LNCaP clone FGC (cell line): ENCODE measurements at places on chromosomes 11 and 22.

DNA sequence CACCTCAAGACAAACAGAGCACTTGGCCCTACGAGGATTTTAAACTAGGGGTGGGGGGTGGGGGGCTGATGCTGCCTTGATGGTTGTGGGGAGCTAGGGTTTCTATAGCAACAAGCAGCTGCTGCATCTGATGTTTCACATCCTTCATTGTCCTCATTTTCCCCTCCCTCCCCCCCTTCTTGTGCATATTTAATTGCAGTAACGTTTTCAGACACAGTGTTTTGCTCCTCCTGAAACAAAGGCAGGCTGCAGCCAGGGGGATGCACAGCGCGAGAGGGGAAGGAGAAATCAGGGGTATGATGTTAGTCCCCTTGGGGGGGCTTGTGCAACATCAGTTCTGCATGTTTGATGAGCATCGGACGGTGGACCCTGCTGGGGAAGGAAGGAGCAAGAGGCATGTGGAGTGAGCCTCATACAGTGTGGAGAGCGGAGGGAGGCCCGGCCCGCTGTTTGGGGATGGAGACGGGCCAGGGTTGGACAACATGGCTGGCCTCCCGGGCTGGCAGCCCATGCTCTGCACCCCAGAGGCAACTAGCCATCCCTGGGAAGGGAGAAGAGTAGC lies 208.3 kb downstream of the CEP164 start:
- no peak for DNase-seq

DNA sequence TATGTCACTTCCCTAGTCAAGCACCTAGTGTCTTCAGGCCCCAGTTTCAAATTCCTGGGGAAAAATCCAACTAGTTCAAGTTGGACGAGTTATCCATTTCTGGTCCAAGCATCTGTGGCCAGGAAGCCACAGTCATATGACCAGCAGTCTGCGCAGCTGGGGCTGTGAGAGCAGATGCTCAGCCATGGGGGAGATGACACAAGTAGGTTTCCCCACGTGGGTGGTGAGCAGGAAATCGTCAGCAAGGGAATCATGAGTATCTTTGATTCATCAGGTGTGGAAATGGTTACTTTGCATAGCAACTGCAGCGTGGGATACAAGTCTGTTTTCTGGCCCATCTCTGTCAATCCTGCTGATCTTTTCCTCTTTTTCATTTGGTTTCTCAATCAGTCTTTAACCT lies 185.3 kb downstream of the C11orf91 start:
- no peak for DNase-seq

GRCh38 chr22:44890416-44891292 lies 119.2 kb downstream of the PHF21B start:
- DNase-seq, result peak; percentile 27

DNA sequence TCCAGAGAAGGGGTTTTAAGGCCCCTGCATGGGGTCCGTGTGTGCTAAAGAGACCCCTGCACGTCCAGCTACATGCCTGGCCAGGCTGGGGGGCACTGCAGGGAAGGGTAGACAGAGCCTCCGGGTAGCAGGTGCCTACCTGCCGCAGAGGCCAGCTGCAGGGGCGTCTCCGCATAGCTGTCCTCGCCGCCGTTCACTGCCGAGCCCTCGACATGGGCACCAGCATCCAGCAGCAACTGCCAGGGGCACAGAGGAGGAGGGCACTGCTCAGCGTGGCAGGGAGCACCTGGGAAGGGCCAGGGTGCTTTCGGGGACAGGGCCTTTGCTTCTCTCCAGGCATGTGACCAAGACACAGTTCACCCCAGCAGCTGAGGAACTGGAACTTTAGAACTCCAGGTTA lies 59.7 kb downstream of the NAT10 start:
- DNase-seq, result no peak

DNA sequence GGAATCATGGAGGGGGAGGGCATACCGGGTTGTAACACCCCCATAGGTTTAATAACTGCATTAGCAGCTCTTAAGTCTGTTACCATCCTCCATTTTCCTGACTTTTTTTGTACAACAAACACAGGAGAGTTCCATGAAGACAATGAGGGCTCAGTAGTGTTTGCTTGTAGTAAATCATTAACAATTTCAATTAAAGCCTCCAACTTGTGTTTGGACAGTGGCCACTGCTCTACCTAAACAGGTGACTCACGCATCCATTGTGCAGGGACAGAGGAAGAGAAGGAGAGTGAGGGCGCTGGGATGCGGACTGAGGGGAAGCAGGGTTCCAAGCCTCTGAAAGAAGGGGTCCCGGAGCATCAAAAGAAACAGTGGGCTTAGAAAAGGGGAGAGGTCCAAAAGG lies 21.3 kb upstream of the MTNR1B start:
- no peak for DNase-seq

GRCh38 chr22:32951807-32952153 lies 106.4 kb downstream of the SYN3 start:
- DNase-seq, result no peak

DNA sequence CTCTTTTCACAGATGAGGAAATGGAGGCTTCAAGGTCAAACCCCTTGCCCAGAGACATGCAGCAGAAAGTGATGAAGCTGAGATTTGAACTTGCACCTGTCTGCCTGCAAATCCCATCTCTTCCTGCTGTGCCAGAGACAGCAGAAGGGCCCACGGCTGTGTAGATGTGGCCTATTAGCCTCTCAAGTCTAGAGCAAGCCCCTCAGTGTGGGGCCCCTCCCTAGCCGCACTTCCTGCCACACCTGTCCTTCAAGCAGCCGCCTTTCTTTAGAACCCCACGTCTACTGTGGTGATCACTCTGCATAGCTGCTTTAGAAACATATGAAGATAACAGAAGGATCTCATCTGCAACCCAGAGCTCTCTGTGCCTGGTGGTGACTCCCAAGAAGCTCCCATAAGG lies 41.2 kb upstream of the JAM3 start:
- no peak for DNase-seq

GRCh38 chr11:103649401-103649895 lies 387.0 kb upstream of the DDI1 start:
- no peak for DNase-seq

- DNase-seq, result no peak
Measured at GRCh38 chr11:120425527-120425926, 86.0 kb upstream of the GRIK4 start.

DNA sequence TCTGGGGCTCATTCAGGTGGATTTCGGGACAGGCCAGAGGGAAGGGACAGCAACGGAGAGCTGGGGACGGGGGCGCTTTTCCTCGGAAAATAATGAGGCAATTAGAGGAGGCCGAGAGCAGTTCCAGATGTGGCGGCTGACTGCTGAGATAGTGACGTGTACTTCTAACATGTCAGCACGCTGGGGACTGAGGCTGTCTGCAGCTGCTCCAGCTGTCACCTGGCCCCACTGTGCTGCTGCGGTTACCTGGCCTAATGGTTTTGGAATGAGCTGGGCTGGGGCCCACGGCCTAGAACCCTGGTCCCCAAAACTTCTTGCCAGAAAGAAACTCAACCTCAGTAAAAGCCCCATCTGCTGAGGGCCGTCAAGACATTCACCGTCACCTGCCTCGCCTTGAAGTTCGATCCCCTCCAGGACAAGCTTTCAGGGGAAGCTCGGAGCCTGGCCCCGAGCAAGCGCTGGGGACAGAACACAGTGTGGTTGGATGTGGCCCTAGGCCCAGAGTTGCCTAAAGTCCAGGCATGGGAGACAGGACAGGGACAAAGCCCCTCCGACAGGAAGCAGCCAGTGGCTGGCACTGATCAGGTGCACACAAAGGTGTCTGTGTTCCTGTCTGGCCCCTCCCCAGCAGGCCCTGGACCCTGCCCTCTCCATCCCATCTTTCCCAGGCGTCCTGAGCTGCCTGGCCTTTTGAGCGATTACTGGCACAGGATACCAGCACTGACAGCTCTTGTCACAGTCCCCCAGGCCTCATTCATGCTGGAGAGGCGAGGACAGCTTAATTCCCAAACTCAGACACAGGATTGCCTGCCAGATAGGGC lies 22.1 kb downstream of the RPUSD4 start:
- DNase-seq, result no peak

DNA sequence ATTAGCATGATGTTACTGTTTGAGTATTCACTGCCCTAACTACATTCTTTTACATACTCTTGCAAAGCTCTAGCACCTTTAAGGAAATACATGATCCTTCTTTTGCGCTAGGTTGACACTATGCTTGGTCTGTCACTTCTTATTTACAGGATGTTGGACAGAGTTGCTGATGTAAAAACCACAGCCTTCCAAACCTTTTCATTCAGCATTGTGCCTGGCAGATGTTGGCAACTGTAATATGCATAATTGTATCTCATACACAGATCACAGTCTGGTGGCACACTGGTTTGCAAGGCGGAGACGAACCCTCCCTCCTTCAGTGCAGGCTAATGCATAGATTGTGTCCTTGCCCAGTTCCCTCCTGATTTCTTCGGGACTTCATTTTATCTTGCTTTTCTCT lies 224.1 kb downstream of the SNX19 start:
- no peak for DNase-seq

- no peak for DNase-seq
Measured at GRCh38 chr22:44783581-44783980, 31.2 kb downstream of the ARHGAP8 start.

- no peak for DNase-seq
Measured at GRCh38 chr11:83042964-83043711, 28.6 kb downstream of the RAB30 start.

DNA sequence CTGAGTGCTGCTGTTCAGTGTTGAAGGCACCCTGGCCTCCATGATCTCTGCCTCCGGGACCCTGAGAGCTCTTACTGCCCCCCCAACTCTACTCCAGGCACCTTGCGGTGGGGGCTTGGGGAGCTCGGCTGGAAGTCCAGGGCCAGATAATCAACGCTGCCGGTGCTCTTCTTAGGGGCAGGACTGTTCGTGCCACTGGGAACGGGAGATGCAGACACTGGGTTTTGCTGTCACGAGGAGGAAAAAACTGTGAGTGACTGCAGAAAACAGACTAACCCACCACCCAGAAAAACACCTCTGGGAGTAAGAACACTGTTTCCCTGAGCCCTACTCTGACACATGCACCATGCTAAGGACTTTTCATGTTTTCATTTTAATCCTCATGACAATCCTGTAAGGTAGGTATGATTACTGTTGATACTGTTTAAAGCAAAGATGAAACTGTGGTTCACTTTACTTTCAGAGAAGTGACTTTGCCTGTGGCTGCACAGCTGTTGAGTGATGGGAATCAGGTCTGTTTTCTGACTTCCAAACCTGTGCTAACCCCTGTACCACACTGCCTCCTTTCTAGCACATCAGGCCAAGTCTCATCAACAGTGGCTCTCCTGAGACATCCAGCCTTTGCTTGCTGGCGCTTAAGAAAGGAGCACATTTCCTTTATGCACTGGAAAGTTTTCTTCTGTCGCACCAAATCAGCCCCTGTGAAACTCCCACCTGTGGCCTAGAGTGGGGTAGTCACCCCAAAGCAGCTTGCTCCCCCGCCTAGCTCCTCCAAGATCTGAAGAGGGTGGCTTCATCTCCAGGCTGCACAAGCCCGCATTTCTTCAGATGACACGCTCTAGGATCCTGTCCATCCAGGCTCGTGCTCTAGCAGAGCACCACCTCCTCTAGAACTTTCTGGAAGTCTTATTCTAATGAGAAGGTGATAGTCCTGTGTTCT lies 31.8 kb downstream of the USP35 start:
- DNase-seq, result no peak

GRCh38 chr11:65776196-65776595 lies 4.6 kb downstream of the AP5B1 start:
- no peak for DNase-seq

- DNase-seq, result no peak
Measured at GRCh38 chr11:11263238-11264005, 89.6 kb downstream of the CSNK2A3 start.

DNA sequence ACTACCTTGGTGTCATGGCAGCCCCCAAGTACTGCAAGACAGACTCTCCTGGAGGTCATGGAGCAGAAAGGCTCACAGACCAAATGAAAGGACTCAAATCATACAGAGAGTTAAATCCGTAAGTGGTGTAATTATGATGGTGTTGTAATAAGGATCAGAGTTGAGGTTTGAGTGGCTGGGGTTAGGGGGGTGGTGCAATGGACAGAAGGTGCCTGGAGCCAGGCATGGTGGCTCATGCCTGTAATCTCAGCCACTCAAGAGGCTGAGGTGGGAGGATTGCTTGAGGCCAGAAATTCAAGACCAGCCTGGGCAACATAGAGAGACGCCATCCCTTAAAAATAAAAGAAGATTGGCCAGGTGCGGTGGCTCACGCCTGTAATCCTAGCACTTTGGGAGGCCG lies 18.7 kb downstream of the ART5 start:
- DNase-seq, result no peak

DNA sequence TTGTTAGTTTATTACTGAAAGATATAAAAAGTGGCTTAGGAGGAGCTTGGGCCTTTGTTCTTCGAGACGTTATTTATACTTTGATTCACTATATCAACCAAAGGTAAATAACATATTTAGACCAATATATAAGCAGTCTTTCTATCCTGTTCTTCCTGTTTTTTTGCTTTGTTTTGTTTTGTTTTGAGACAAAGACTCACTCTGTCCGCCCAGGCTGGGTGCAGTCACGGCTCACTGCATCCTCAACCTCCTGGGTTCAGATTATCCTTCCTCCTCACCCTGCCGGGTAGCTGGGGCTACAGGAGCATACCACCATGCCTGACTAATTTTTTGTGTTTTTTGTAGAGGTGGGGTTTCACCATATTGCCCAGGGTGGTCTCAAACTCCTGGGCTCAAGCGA lies 66.8 kb downstream of the ATM start:
- DNase-seq, result no peak

- DNase-seq, result no peak
Measured at GRCh38 chr11:87361891-87362290, 324.2 kb downstream of the TMEM135 start.

DNA sequence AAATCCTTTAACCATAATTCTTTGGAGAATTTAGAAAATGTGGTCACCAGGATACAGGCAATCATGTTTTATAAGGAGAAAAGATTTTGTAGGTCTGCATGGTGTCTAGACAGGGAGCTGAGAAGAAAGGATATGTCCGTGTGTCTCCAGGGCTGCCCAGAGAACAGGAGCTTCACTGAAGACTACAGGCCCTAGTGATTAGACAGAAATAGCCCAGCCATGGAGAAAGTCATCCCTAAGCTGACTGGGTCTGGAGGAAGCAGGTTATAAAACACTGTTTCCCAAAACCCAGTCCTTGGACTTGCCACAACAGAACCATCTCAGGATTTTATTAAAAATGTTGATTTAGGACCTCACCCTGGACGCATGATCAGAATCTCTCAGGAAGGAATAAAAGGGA lies 84.4 kb downstream of the GALNT18 start:
- no peak for DNase-seq

GRCh38 chr11:133945087-133945974 lies 11.4 kb downstream of the IGSF9B start:
- DNase-seq, result no peak

- DNase-seq, result no peak
Measured at GRCh38 chr22:25364281-25364680, 144.8 kb downstream of the CRYBB2 start.
